ENCODE measurements at places on chromosomes 13 and 19.

- peak; percentile 58 for DNase-seq
These were observed 67.3 kb downstream of the ATP11A start for GRCh38 chr13:112756967-112757758.

- DNase-seq: peak; percentile 89
These were observed 7.5 kb upstream of the ARHGEF18 start for GRCh38 chr19:7340959-7341837.

GRCh38 chr19:33071887-33072286 is 7.2 kb upstream of the RHPN2 start:
- DNase-seq: no peak

DNA sequence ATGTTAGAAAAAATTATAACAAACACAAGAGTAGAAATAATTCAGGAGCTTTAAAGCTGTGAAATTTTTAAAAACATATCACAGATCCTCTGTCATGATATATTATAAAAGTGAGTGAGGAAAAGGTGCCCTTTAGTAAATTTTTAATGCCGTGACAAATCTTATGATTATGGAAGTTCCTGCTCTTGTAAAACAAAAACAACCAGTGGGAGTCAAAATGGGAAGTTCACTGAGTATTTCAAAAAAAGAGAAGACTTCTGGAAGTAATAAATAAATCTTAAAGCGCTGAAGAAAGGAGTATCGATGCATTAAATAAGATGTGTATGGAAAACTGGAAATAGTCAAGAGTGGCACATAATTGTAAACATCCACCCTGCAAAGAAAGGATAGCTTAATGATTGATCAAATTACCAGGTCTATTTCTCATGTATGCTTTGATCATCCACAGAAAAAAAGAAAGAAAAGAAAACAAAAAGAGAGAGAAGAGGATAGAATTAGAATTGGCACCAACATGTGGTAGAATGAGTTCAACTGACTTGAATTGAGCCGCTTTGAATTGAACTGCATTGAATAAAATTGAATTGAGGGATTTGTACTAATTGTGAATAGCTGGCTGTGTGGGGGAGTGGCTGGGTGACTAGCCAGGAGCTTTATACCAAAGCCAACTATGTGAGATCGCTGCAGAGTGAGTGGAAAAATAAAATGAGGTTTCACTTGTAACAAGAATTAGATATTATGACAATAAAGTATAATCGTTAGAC is 647.6 kb upstream of the SPRY2 start:
- no peak for DNase-seq

Data from lung (tissue), 17 donors.